NCI-H460 (cell line): ENCODE measurements at places on chromosomes 7 and 10.

- DNase-seq = no peak
Measured at GRCh38 chr10:54772468-54773122, 28.4 kb downstream of the PCDH15 start.

GRCh38 chr10:91930939-91931338 is 7.4 kb downstream of the BTAF1 start:
- no peak for DNase-seq

GRCh38 chr10:102602272-102603045 is 41.8 kb upstream of the TRIM8 start:
- no peak for DNase-seq

DNA sequence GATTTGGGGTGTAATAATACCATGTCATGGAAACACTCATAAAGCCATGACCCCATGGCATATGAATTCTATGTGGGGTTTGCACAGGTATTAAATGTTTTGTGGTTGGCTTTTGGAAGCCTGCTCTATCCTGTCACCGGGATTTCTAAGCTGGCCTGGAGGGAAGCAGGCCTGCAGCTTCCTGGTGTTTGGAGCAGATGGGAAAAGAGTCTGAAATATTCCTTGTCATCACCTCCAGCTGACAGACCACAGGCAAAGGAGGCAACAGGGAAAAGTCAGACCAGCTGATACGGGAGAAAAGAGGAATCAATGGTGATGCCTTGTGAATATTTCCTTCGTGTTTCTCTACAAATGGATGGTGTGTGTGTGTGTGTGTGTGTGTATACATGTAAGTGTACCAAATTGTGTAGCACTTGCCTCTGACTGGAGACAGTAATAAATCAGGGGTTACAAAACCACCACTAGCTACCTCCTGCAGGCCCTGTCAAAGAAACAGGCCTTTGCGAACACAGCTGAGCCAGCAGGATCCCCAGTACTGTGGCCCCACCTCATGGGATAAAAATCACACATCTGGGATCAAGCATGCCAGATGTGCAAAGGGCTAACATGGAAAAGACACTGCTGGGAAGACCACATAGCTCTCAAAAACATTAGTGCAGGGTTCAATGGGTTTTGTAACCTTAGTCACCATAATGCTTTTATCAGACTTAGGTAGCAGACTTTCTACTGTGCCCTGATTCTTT is 120.8 kb upstream of the HPS1 start:
- DNase-seq = no peak

GRCh38 chr7:42976371-42976770 is 44.2 kb downstream of the MRPL32 start:
- no peak for DNase-seq

DNA sequence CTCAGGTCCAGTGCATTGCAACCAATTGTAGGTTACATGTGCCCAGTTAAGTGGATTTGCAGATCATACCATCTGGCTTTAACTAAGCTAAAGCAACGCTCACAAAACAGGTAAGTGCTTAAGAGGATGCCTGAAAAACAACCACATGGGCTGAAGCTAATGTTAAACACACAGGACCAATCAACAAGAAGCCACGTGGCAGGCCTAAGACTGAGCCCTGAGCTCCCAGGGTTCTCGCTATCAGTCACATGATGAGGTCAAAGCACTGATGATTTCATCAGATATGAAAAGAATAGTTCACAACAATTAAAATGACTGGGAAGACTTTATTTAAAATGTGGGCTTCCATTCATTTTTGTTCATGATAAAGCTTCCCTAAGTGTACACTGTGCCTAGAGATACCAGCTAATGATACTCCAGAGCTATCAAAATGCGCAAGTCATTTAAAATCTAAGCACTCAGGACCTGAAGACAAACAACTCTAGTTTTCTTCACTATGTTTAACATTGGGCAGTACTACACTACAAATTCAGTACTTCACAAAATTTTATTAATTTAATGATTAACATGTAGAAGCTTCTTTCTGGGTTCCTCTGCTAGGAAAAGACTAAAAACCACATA is 90.6 kb downstream of the PIP4K2A start:
- DNase-seq = no peak

DNA sequence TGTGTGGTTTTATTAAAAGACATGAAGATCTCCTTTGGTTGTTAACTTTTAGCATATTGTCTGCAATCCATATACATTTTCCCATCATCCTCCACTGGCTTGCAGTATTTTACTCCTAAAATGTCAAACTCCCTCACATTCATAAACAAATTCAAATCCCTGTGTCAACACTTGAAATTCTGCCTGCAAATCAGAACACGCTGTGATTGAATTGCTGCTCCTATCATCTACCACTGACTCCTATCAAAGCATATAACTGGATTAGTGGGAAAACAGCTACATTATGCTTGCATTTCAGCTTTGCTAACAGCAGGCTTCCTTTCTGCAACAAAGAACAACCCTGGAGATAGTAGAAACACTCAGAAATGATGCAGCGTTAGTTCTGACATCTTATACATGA is 281.8 kb upstream of the HGF start:
- DNase-seq = peak; percentile 16

DNA sequence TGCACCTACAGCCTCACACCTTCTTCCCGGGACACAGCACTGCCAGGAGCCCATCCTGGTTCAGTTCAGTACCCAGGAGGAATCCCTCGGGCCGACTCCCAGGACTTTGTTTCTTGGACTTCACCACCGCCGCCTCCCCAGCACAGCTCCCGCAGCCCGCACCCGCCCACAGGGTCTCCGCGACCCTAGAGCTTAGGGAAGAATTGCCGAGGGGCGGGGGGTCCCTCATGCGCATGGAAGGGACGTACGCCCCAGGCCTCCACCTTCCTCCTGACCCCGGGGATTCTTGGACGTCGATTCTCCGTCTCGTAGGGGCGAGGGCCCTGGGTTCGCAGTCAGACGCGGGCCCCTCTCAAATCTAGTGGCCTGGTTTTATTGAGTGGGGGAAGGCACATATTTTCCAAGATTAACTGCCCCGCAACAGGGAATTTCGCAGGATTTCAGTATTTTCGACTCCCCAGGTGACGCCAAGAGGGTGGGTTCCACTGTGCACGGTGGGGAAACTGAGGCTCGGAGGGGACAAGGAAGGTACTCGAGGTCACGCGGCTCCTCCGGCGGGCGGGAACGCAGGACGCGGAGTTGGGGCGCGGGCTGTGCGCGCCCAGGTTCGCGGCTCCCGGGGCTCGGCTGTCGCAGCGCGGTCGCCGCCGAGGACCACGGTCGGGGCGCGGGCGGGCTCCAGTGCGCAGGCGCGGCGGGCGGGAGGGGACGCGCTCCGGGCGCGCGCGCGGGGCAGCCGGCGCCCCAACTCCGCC is at the start of gene ADCY1:
ADCY1 (plus strand) TSS at position 708 of the 755 bp plus-strand sequence. CDS start 176 bp downstream, outside the sequence.
- DNase-seq = peak; percentile 14

GRCh38 chr10:44370731-44371248 is 14.1 kb downstream of the CXCL12 start:
- no peak for DNase-seq

DNA sequence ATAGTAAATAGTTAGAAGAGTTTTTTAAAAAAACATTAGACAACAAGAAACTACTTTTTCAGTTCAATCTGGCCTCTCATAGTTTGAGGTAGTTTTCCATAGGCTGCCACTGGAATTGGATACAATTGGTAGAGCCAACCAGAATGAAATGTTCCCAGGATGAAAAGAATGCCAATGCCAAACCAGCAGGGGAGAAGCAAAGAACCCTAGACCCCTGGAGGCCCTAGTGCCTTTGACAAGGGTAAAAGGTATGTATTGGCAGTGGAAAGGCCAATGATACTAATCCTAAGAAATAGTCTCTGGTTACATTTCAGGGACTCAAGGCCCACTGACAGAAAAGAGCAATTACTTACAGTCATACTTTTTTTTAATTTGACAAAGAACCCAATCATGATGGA is 77.4 kb upstream of the SEM1 start:
- DNase-seq = no peak

- DNase-seq = no peak
Measured at GRCh38 chr7:151927011-151927410, 29.2 kb upstream of the GALNTL5 start.

DNA sequence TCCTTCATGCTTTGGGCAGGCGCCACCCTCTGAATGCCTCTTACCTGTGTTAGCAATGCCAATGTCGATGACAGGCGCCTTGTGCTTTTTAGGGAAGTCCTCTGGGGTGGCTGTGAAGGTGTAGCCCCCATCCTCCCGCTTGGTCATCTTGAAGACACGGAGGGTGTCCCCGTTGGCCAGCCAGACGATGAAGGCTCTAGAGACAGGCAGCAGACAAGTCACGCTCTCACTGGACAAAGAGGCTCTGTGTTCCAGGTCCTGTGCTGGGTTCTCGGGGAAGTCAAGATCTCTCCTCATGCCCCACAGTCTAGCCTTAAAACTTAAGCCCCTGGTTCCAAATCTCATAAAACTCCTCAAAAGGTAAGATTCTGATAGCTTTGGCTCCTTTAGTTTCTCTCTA is 5.1 kb downstream of the TBL2 start:
- DNase-seq = no peak

GRCh38 chr10:56622335-56622973 is 261.4 kb upstream of the ZWINT start:
- DNase-seq = peak; percentile 15

DNA sequence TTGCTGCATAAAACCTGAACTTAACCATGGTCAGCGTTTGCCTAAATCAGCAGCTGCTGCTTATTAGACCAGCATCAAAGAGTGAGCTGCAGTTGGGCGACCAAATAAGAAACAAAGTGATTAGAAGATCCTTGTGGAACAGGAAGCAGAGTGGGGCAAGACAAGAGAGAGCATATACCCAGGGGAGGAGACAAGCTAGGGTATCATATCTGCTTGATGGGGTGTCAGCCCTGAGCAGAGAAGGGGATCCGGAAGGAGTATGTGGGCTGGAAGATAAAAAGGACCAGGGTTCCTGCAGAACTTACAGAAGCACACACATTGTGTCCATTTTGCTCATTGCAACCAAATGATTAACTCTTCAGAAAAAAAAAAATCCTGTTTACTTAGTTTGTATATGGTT is 213.6 kb downstream of the CELF2 start:
- DNase-seq = no peak

- DNase-seq = no peak
Measured at GRCh38 chr7:9125246-9125645, 691.8 kb downstream of the NXPH1 start.

DNA sequence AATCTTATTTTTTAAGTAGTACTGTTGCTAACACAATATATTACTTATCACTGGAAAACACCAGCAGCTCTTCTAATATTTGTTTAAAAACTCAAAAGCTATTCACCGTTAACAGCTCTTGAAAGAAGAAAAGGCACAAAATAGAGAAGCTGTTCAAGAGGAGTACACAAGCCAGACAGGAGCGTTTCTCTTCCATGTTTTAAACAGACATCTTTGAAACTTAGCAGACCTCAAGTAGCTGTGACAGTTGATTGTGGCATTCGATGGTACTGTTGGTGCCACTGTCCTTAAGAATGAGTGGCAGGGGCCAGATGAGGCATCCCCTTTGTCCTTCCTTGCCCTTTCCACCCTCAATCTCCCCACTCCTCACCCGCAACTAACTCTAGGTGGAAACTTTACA is 81.6 kb upstream of the PRR15 start:
- no peak for DNase-seq

DNA sequence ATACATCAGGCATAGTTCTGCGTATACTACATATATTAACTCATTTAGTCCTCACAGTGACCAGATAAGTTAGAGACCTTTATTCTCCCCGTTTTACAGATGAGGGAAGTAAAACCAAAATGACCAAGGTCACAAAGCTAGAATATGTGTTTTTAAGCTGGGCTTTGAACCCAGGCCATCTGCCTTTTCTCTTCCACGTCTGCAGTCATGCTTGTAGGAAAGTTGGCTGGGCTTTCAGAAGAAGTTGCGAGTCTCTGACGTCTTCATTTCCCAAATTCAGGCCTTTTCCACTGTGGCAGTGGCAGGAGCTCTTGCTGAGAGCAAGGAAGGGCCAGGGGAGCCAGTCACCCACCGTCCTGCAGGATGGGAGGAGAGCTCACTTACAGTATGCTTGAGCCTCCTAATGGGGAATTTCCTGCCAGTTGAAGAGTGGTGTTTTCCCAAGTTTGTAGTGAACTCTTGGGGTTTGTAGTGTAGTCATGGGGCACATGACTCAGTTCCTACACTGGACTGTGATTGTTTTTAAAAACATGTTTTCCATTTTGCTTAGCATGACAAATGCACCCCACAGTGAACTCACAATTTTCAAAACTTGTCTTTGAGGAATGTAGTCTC is 34.2 kb downstream of the CYP17A1 start:
- no peak for DNase-seq

DNA sequence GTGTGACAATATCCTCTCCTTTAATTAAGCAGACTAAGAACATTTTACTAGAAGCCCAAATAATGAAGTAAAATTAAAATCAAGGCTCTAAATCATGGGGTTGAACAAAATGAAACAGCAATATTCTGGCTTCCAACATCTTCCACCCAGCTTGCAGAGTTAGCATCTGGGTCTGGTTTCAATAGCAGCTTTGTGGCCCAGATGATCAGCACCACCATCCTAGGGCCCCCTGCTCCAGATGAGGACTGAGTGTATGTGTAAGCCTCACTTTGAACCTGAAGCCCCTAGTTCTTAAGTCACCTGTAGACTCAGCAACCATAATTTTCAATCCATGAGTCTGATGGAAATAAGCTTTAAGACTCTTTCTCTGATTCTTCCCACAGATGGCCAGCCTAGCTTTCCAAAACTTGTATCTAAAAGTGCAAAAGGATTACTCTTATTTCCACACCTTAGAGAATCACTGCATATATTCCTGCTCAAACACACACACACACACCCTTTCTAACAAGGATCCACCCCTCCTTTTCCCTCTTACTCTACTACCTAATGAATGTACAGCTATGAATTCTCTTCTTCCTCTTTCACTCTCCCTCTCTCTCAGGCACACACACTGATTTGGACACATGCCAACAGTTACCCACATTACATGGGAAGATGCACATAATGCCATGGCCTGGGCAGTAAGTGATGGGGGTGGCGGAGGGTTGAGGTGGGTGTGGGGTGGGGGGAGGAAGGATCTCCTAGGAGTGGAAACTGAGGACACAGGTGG is 3.5 kb downstream of the DENND11 start:
- no peak for DNase-seq

- no peak for DNase-seq
Measured at GRCh38 chr7:130476297-130477150, 15.4 kb upstream of the MEST start.

- no peak for DNase-seq
Measured at GRCh38 chr7:33970536-33970935, 65.2 kb downstream of the BMPER start.

DNA sequence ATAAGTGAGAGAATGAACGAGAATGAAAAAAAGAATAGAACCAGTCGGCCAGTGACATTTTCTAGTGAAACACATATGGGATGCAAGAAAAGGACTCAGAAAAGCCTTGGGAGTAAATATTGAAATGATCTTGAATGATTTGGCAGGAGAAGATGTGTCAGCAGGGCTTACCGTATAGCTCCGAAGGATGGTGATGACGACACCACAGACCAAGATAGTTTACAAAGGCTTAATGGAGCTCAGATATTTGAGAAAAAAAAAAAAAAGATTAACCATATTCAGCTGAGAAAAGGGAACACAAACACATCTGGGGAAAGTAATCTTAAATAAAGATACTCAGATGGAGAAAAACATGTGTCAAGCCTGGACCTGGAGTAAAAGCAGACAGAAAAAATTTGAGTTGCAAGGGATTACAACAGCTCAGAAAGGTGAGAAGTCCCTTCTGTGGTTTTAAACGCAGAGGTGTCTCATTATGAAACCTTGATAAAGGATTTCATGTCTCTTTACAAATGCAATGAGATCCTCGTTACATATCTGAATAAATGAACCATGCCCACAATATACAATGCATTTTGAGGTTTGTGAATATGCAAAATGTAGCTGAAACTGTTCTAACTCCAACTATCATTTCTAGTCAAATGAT is 36.0 kb downstream of the DNAJB9 start:
- no peak for DNase-seq
